Activated CD8-positive, alpha-beta memory T cell treated with anti-CD3 and anti-CD28 coated beads, Interleukin-2, amount 10 ng/mL, durations not matched to agents 7 days and 5 days (primary cell): ENCODE measurements at places on chromosomes 4 and X. TPM values are rescaled to one million over a fixed set of nuclear protein-coding genes. Genes with fewer than 3 reads are reported as not detected.

DNA sequence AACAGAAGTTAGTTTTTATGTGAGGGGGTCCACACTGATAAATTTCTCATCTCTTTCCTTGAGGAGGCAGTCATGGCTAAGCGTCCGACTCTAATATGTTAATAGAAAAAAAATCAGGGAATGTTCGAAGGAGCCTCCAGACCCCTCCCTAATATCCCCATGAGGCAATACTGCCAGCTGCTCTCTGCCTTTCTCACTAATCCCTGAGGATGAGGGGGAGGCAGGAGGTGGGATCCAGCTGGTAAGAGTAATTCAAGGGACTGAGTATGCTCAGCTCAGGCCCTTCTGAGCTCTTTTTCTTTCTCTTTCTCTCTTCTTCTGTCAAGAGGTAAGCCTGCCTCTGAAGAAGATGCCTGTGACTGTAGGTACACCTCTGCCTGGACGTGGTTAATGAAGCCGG is 51.7 kb downstream of the PIR start:
- no peaks in the 10 kb centered on the region for H3K4me1 ChIP-seq
- H3K27ac ChIP-seq: no peak overlapping the region
- no peak for DNase-seq
- peaks cover 2% of the 10 kb centered on the region for H3K27me3 ChIP-seq
- H3K36me3 ChIP-seq: no peaks in the 10 kb centered on the region
- no peak overlapping the region for H3K4me3 ChIP-seq

GRCh38 chrX:18252644-18253359 is 32.1 kb upstream of the BEND2 start:
- H3K4me3 ChIP-seq: no peak overlapping the region
- H3K4me1 ChIP-seq: no peaks in the 10 kb centered on the region
- H3K27ac ChIP-seq: no peak overlapping the region
- H3K36me3 ChIP-seq: peaks cover 5% of the 10 kb centered on the region
- no peaks in the 10 kb centered on the region for H3K27me3 ChIP-seq
- no peak for DNase-seq

GRCh38 chr4:155768370-155768769 is 9.5 kb downstream of the GUCY1B1 start:
- no peaks in the 10 kb centered on the region for H3K4me1 ChIP-seq
- H3K27me3 ChIP-seq: peaks cover 4% of the 10 kb centered on the region
- no peak for DNase-seq
- H3K4me3 ChIP-seq: no peak overlapping the region

DNA sequence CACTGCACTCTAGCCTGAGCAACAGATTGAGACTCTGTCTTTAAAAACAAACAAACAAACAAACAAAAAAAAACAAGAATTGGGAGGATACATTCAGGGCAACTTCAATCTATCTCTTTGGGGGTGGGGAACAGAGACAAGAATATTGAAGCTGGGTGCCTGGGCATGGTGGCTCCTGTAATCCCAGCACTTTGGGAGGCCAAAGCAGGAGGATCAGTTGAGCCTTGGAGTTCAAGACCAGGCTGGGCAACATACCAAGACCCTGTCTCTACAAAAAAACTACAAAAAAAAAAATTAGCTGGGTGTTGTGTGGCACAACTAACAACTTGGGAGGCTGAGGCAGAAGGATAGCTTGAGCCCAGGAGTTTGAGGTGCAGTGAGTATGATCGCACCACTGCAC is 1.2 kb downstream of the LETM1 start:
- peaks cover 2% of the 10 kb centered on the region for H3K36me3 ChIP-seq
- H3K27me3 ChIP-seq: no peaks in the 10 kb centered on the region
- no peak for DNase-seq
- H3K4me3 ChIP-seq: peak overlapping the region; percentile 73

DNA sequence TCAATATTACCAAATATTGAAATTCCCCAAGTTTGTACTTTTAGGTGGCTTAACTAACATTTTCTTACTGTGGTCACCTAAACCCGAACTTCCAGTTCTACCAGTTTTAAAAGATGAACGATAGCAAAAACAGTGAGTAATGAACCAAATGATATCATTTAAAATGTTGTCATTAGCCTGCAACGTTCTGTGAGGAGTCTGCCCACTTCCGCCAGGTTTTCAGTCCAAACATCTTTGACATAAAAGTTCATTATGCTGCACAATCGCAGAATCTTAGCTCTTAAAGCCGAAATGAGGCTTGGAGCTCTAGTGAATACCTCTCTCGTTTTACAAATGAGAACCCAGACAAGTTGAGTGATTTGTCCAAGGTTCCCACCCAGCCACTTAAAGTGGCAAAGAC is 762 bp downstream of the PIGA start:
- H3K4me3 ChIP-seq: peak overlapping the region; percentile 86
- peaks cover 20% of the 10 kb centered on the region for H3K4me1 ChIP-seq
- H3K27me3 ChIP-seq: peaks cover 6% of the 10 kb centered on the region
- H3K27ac ChIP-seq: peak overlapping the region; percentile 97

- DNase-seq: no peak
- no peaks in the 10 kb centered on the region for H3K4me1 ChIP-seq
- no peak overlapping the region for H3K4me3 ChIP-seq
- H3K27ac ChIP-seq: no peak overlapping the region
- H3K36me3 ChIP-seq: no peaks in the 10 kb centered on the region
Observed at GRCh38 chrX:5998456-5998855, 230.2 kb downstream of the NLGN4X start.

- H3K36me3 ChIP-seq: no peaks in the 10 kb centered on the region
- no peak overlapping the region for H3K27ac ChIP-seq
- no peak for DNase-seq
- H3K27me3 ChIP-seq: peaks cover 3% of the 10 kb centered on the region
Observed at GRCh38 chr4:110371016-110371770, 104.8 kb upstream of the ENPEP start.

DNA sequence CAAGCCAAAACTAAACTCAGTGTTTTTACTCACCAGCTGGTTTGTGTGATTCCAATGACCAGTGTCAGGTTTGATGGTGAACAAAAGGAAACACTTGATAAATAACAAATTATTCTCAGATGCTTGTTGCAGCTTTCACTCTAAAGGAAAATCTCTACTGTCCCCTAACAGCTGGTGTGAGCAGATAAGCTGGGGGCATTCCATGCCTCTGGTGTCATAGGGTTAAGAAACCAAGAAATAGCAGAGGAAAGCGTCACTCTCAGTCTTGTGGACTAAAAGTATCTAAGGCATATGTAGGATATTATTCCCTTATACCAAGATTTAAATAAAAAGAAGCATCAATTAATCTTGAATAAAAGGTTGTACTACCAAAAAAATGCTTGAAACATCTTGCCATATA is 24.3 kb downstream of the TRPC5 start:
- DNase-seq: no peak
- H3K27me3 ChIP-seq: peaks cover 3% of the 10 kb centered on the region
- no peaks in the 10 kb centered on the region for H3K36me3 ChIP-seq
- H3K27ac ChIP-seq: no peak overlapping the region

- no peak overlapping the region for H3K27ac ChIP-seq
- DNase-seq: no peak
- no peaks in the 10 kb centered on the region for H3K27me3 ChIP-seq
- H3K4me1 ChIP-seq: no peaks in the 10 kb centered on the region
- H3K36me3 ChIP-seq: no peaks in the 10 kb centered on the region
- H3K4me3 ChIP-seq: no peak overlapping the region
Observed at GRCh38 chr4:137599734-137600133, 67.4 kb upstream of the PCDH18 start.

- peaks cover 3% of the 10 kb centered on the region for H3K27me3 ChIP-seq
- no peak overlapping the region for H3K27ac ChIP-seq
Observed at GRCh38 chr4:182578402-182578801, 335.2 kb downstream of the TENM3 start.

DNA sequence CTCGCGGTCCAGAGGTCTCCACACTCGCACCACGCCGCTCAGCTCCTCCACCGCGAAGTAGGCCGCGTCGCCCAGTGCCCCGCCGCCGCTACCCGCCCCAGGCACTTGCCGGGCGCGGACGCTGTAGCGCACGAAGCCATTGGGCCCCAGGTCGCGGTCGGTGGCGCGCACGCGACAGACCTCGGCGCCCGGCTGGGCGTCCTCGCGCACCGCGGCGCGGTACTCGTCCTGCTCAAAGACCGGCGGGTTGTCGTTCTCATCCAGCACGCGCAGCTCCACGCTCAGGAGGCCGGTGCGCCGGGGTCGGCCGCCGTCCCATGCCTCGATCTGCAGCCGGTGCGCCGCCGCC is 1.4 kb downstream of the DCHS2 start:
- H3K36me3 ChIP-seq: no peaks in the 10 kb centered on the region
- no peak overlapping the region for H3K27ac ChIP-seq
- DNase-seq: no peak
- H3K4me3 ChIP-seq: no peak overlapping the region
- H3K4me1 ChIP-seq: peaks cover 21% of the 10 kb centered on the region

DNA sequence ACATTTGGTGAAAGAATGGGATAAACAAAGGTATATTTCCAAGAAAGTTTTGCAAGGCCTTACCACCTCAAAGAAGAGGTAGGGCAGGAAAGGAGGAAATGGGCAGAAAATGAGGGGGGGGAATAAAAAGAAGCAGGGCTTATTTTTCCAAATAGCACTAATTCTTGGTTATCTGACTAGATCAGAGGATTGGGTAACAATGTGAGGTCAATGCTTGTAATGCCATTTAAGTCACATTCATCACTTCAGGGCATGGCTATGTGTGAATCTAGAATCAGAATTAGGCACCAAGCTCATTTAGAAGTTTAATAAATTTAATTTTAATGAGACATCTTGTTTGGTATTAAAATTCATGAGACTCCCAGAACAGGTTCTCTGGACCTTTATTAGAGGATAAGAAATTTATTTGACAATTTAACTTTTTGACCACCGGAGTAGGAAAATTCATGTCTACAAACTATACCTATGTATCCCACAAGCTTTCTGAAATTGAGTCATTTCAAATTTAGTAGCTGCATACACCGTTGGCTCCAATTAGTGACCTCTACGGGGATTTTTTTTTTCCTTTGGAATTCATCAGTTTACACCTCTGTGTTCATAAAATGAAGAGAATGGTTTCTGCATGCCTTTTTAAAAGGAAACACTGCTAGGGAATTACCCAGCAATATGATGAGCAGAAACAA is 1.4 kb upstream of the STS start:
- no peak for DNase-seq
- H3K27me3 ChIP-seq: no peaks in the 10 kb centered on the region
- peak overlapping the region; percentile 46 for H3K4me3 ChIP-seq
- no peak overlapping the region for H3K27ac ChIP-seq
- peaks cover 10% of the 10 kb centered on the region for H3K36me3 ChIP-seq
- peaks cover 21% of the 10 kb centered on the region for H3K4me1 ChIP-seq

GRCh38 chr4:88178626-88179231 is 20.3 kb upstream of the ABCG2 start:
- no peak overlapping the region for H3K4me3 ChIP-seq
- no peaks in the 10 kb centered on the region for H3K27me3 ChIP-seq
- H3K27ac ChIP-seq: no peak overlapping the region
- no peak for DNase-seq

ZCCHC12 gene
- not detected for total RNA-seq

ARMCX4 gene
- 1.8 TPM for total RNA-seq

PPP1R2C gene
- total RNA-seq: not detected

MMRN1 gene
- total RNA-seq: 0.23 TPM
